ENCODE measurements at places on chromosomes 3 and 15. TPM values are rescaled to one million over a fixed set of nuclear protein-coding genes. Genes with fewer than 3 reads are reported as not detected.
A peak's percentile ranks its signal among the peaks of the same experiment; 100 is the strongest.

TAMM41 gene
- total RNA-seq: 23.3 TPM

DNA sequence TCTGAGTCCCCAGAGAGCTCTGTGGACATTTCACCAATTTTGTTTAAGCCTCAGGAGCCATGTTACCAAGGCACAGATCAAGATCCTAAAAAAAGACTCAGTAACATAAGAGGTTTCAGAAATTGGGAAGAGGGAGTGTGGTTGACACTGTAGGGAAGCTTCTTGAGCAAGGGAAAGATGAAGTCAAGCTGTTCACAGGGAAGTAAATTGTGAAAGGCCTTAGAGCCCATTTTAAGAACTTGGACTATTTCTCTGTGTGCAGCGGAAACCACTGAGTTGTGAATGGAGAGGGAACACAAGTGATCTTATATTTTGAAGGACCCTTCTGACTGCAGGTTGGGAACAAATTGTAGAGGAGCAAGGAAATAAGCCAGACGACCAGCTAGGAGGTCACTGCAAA lies 18.7 kb downstream of the BCL2A1 start:
- no peak overlapping the region for H3K27ac ChIP-seq
- H3K4me3 ChIP-seq: no peak overlapping the region
- DNase-seq: no peak
- H3K27me3 ChIP-seq: no peaks in the 10 kb centered on the region
- peaks cover 31% of the 10 kb centered on the region for H3K4me1 ChIP-seq

GRCh38 chr15:26970712-26971210 lies at the start of gene GABRG3:
GABRG3 (plus strand) TSS chr15:26971181.
- no peak for DNase-seq
- H3K27ac ChIP-seq: no peak within 1 kb of the TSS
- H3K27me3 ChIP-seq: peaks cover 15% of the 10 kb centered on the region
- H3K36me3 ChIP-seq: no peaks in the 10 kb centered on the region

DNA sequence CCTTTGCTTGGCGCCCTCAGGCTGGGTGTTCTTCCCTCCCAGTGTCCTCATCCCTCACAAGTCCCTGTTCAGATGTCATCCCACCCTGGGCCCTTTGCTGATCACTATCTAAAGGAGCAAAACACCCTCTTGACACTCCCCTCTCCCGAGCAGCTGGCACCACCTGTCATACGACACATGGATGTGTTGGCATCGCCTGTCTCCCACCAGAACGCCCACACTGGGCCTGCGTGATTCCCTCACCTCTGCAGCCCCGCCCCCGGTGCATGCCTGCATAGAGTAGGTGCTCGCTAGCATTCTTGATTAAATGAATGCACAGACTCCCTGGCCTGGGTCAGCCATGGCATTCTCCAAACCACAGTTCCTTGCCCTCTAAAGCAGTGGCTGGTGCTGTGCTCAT lies 75.8 kb downstream of the DNAJB8 start:
- no peak overlapping the region for H3K27ac ChIP-seq
- H3K27me3 ChIP-seq: no peaks in the 10 kb centered on the region
- no peaks in the 10 kb centered on the region for H3K4me1 ChIP-seq

GRCh38 chr3:108818404-108818803 lies 4.2 kb upstream of the TRAT1 start:
- H3K27ac ChIP-seq: peak overlapping the region; percentile 54
- H3K4me3 ChIP-seq: no peak overlapping the region
- peaks cover 6% of the 10 kb centered on the region for H3K36me3 ChIP-seq
- peaks cover 34% of the 10 kb centered on the region for H3K4me1 ChIP-seq

- H3K4me3 ChIP-seq: no peak overlapping the region
- H3K27me3 ChIP-seq: no peaks in the 10 kb centered on the region
- H3K4me1 ChIP-seq: no peaks in the 10 kb centered on the region
- H3K27ac ChIP-seq: no peak overlapping the region
- H3K36me3 ChIP-seq: no peaks in the 10 kb centered on the region
- no peak for DNase-seq
Observed at GRCh38 chr3:178777718-178778411, 241.6 kb downstream of the KCNMB2 start.

DNA sequence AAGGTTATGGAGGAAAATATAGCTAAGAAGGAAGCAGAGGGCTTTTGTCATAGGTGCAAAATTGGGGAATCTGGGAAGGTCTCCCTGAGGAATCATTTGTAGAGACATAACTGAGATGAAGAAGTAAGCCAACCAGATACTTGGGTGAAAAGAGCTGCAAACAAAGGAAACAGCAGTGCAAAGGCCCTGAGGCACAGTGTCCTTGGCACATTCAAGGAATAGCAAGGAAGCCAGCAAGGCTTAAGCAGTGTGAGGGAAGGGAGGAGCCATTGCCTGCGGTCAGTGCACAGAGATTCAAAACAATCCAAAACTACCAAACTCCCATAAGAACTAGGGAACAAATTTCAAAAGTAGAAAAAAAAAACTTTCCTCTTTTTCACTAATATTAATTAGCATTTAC lies 88.3 kb downstream of the WDR49 start:
- no peaks in the 10 kb centered on the region for H3K36me3 ChIP-seq
- no peaks in the 10 kb centered on the region for H3K27me3 ChIP-seq
